CD4-positive, alpha-beta T cell treated with Interferon alpha-2 for 1 hour (primary cell): ENCODE measurements at places on chromosomes 12 and 14.

- DNase-seq: no peak
Measured at GRCh38 chr12:130713581-130713991, 2.5 kb downstream of the RIMBP2 start.

GRCh38 chr14:64990939-64991338 lies 4.2 kb downstream of the FNTB start:
- no peak for DNase-seq

- no peak for DNase-seq
Measured at GRCh38 chr14:84225268-84225667, 1304.7 kb upstream of the FLRT2 start.

DNA sequence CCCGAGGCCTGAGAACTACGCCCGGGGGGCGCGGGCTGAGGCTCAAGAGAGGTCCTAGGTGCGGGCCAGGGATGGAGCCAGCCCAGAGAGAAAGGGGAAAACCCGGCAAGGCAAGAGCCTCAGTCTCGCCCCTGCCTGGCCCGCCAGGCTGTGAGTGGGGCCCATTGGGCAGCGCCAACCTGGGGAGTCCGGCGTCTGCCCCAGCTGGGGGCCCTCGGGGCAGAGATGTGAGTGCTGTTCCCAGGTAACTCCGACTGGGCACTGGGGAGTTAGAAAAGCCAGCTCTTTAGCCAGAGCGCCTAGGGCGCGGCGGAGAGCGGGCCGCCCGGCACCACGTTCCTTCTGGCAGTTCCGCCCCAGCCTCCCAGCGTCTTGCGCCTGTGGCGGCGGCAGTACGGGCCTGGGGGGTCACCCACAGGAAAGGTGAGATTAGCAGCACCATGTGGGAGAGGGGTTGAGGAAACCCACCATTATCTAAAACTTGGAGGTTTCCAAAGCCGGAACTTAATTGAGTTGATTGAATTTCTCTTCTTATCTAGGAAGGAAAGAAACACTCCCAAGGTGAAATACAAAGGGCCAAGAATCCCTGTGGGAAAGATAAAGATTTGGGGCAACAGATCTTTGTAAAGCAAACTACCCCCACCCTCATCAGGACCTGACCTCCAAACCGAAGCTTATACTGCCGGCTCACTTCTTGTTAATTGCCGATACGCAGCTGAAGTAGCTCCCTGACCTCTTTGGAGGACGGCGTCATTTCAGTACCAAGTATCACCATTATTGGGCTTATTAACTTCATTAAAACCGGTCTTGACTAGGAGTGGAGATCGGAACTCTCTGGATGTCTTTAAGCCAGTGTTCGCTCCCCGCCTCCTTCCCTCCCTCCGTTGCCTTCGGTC lies 11.6 kb downstream of the OTX2 start:
- no peak for DNase-seq

GRCh38 chr12:104964167-104964855 lies 6.2 kb upstream of the SLC41A2 start:
- no peak for DNase-seq

DNA sequence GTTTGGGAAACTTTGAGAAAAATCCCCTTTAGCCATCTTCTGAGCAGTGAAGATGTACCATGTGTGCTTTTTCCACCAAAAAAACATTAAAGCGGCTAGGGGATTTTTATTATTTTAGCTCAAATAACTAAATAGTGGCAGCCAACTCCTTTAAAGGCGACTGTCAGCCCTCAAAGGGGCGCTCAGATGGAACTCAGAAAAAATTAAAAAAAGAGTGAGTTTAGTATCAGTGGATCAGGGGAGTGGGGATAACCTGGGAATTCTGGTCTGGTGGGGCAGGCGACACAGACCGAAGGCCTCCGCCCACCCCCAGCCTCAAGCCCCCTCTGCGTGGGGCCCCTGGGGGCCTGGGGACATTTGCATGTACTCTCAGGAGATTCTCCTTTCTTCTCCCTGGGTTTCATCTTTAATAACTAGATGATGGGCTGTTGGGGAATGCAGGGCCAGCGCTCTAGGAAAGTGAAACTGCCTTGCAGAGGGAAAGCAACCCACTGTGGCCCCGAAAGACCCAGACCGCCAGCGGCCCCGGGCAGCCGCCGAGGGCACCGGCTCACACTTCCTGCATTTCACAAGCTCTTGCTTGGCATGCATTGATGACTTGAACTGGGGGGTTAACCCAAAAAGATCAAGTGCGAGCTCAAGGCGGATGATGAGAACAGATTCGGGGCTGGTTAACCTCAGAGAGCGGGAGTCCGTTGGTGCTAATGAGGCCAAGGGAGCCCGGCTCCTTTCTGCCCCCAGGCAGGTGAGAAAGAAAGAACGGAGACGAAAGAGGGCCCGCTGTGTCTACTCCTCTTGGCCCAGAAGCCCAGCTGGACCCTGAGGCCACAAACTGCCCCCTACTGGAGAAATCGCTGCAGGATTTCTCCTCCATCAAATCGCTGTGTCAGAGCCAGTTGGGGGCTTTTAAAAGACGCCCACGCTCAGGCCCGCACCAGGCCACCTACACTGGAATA lies 7.3 kb upstream of the BATF start:
- DNase-seq: peak; percentile 79

DNA sequence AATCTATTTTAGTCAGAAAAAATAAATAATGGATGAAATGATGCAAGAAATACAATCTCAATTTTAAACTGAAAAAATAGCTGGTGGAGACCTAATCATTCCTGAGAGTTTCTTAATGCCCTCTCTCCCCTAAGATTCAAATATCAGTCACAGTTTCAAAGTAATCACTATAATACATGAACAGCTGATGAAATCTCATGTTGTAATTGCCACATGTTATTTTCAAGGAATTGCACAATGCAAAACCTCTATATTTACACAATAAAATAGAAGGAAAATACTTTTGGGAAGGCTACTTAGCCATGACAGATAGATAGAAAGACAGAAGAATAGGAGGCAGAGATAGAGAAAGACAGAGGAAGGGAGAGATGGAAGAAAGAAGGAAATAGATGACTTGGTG lies 18.2 kb downstream of the IFNG-AS1 start:
- DNase-seq: no peak

GRCh38 chr12:53424626-53425514 lies 1.2 kb downstream of the AMHR2 start:
- DNase-seq: no peak

GRCh38 chr12:31057671-31058070 lies 16.0 kb upstream of the DDX11 start:
- no peak for DNase-seq

GRCh38 chr12:47882781-47883546 lies 21.8 kb downstream of the VDR start:
- peak; percentile 31 for DNase-seq
